A172 (cell line): ENCODE measurements at places on chromosomes 4 and X.

GRCh38 chr4:26819026-26819425 lies 41.6 kb upstream of the STIM2 start:
- no peak for DNase-seq

DNA sequence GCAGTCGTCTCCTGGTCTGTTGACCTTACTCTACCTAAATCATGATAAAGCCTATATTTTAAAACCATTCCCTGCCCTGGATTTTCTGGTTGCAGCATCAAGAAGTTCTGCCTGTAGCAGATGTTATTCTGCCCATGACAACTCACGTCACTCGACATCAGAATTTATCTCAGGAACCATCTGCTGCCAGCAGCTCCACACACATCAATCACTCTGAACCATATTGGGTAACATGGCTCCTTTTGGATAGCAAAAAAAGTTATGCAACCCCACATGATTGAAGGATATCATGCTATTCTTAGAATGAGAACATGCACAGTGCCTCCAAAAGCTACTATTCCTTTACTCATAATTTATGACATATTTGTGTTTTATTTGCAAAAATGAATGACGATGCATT lies 341.4 kb downstream of the DHRSX start:
- no peak for DNase-seq

DNA sequence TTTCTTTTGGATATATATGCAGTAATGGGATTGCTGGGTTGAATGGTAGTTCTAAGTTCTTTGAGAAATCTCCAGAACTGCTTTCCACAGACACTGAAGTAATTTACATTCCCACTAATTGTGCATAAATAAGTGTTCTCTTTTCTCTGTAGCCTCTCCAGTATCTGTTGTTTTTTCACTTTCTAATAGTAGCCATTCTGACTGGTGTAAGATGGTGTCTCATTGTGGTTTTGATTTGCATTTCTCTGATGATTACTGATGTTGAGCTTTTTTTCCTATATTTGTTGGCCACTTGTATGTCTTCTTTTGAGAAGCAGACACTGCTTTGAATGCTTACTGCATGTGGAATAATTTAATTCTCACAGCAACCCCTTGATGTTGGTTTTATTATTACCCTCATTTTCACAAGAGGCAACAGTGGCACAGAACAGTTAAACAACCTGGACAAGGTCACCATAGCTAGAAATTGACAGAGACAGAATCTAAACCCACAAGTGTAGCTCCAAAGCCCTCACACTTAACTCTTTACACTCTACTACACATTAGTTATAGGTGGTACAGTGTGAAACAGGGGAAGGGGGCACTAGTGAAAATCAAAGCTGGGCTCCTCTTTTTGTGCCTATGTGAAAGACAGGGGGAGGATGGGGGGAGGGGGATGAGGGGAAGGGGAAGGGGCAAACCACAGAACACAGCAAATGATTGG lies 96.1 kb downstream of the REELD1 start:
- no peak for DNase-seq

- DNase-seq = no peak
These were observed 620.2 kb upstream of the BOD1L1 start for GRCh38 chr4:14247767-14248166.

GRCh38 chrX:150377005-150377404 lies 13.9 kb downstream of the MAMLD1 start:
- DNase-seq = no peak
